ENCODE measurements at places on chromosomes 11 and 22.

DNA sequence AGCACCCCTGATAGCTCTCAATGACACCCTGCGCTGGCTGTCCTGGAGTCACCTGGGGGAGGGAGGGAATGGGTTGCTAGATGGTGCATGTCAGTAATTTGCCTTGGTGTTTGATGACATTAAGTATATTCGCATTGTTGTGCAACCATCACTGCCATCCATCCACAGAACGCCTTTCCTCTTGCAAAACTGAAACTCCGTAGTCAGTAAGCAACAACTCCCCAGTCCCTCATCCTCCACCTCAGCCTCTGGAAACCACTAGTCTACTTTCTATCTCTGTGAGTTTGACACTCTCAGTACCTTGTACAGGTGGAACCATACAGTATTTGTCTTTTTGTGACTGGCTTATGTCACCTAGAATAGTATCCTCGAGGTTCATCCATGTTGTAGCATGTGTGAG lies 62.6 kb downstream of the PKNOX2 start:
- no peak for DNase-seq

GRCh38 chr11:16049611-16050010 lies 306.7 kb downstream of the SOX6 start:
- no peak for DNase-seq

GRCh38 chr11:15525582-15525981 lies 410.9 kb downstream of the INSC start:
- DNase-seq: no peak

DNA sequence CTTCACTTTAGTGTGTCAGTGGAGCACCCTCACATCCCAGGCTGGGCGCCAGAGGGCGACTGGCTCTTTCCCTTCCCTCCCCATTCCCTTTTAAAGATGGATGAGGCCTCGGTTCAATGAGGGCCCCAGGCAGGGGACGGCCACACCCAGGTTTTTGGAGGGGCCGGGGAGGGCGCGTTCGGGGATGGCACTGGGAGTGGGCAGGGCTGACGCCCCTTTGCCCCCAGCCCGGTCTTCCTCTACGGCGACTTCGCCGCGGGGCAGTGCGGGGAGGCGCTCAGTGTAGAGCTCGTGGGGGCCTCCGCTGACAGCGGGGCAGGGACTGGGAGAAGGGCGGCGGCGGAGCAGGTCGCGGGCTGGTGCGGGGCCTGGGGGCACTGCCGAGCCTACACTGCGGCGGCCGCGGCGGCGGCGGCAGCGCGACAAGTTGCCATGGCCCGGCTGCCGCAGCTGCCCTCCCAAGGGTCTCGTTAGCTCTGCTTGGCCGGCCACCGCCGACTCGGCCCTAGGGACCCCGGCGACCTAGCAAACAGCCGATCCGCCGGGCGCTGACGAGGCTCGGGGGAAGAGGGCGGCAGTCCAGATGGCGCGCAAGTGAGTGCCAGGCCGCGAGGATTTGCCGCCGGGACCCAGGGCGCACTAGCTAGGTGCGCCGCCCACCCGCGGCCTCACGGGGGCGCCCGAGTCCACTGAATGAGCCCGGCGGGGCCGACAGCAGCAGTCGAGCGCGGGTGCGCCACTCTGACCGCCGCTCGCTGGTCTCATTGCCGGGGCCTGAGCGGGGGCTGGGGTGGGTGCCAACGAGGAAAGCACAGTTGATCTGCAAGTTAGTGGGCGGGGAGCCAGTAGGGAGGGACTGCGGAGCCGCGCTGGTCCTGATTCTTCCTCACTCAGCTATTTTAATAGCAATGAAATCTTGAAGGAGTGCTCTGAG lies 92.7 kb downstream of the RRM1 start:
- DNase-seq: peak; percentile 48

DNA sequence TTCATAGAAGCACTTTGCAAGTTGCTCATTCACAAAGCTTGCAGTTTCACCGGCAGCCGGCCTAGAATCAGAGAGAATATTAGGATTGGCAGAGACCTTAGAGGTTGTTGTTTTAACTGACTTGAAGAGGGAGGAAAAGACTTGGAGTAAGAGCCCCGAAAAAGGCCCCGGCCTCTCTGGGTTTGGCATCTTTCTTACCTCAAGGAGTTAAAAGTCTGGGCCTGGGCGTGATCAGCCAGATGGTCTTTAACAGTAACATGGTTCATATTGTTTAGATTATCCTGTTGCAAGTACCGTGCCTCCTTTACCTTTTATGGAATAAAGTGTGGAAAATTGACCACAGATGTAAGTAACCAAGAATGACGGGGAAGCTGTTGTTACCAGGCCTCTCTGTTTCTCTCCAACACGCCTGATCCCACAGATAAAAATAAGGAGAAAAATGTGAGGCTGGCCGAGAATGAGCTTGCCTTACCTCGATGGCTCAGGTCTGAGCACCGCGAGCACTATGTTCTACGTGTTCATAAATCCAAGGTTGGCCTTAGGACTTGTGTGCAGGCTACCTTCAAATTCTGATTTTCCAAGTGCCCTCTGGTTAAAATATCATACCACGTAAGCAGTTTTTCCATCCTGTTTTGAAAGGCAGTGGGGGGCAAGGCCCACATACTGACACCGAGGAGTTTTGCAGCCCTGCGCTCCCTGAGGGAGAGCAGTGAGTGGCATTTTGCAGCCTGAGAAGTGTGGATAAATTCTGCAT lies 56.4 kb downstream of the PARVA start:
- DNase-seq: no peak

- DNase-seq: no peak
Measured at GRCh38 chr11:112132737-112133136, 31.2 kb downstream of the IL18 start.

DNA sequence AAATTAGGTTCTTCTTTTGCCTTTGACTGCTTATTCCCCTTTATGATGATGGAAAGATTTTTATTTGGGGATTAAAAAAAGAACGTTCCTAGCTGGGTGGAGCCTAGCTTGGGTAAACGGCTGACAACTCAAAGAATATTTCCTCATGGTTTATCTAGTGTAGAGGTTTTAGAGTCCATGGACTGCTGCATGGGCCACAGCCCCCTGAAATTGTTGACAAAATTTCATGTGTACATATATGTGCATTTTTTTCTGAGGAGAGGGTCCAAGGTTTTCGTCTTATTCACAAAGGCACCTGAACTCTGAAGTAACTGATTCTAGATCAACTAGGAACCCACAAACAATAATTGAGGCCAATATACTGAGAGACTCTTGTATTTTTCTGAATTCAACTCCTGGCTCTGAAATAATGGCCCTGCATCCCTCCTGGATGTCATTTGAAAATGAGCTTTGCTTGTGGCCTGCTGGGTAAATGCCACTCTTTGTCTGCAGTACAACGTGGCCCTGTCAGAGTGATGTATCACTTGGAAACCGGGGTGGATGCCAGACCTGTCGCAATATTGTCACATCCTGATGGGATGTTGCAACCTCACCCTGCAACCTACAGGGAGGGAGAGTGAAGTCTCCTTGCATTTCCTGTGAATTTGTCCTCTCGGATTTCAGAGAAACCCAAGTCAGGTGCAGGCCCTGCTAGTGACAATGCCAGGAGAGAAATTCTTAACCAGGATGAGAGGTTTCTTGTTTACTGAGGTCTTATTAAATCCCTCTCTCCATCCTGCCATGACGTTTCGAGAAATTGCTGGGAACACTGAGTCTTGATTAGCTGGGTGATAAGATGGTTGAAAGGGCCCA lies 33.8 kb downstream of the EHF start:
- DNase-seq: peak; percentile 46

DNA sequence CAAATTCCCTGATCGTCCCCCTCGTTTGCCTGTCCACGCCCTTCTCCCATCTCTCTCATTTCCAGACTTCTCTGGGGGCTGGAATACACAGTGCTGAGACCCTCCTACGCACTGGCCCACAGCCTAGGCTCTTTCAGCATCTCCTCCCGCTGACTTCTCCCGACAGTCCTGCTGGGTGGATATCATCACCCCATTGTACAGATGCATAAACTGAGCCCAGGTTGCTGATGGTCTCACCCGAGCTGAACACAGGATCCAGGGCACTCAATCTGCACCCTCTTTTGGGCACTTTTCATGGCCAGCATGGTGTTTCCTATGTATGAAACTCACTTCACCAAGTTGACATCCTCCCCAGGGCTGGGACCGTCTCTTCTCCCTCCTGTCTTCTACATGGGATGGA lies 31.7 kb upstream of the PICK1 start:
- no peak for DNase-seq

DNA sequence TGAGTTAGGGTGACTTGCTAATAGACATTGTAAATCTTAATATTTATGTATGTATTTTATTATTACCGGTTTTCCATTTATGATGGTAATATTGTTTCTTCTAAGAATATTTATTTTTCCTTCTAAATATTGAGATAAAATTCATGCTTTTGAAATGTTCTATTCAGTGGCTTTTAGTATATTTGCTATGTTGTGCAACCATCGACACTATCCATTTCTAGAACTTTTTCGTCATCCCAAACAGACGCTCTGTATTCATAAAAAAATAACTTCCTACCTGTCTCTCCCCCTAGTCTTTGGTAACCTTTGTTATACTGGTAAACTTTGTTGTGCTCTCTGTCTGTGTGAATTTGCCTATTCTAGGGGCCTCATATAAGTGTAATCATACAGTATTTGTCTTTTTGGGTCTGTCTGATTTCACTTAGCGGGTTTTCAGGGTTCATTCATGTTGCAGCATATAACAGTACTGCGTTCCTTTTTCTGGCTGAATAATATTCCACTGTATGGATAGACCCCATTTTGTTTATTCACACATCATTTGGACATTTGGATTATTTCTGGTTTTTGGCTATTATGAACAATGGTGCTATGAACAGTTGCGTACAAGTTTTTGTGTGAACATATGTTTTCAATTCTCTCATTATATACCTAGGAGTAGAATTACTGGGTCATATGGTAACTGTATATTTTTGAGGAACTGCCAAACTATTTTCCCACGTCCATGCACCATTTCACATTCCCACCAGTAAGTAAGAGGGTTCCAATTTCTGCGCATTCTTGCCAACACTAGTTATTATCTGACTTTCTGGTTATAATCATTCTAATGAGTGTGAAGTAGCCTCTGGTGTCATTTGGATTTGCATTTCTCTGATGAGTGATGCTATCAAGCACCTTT lies 15.9 kb downstream of the NEAT1 start:
- DNase-seq: no peak

GRCh38 chr22:45968003-45968650 lies 8.8 kb downstream of the WNT7B start:
- no peak for DNase-seq

- no peak for DNase-seq
Measured at GRCh38 chr11:123483058-123483457, 53.0 kb downstream of the GRAMD1B start.

DNA sequence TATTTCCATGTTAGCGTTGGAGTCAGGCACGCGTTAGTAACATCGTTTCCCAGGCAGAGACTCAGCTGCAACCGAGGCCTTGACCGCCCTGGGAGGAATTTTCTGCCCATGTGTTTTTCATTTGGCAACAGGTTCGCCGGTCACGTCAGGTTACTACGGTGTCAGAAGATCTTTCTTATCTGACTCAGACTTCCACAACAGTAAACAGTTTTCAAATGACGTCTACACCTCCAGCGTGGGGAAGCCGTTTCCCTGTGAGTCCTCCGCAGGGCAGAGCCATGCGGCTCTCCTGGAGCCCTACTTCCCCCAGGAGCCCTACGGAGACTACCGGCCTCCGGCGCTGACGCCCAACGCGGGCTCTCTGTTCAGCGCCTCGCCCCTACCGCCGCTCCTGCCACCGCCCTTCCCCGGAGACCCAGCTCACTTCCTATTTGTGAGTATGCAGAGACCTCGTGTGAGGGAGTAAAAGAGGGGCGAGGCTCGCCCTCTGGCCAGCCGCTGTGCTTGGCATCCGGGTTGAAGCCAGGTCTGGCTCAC lies 14.3 kb upstream of the POU2AF3 start:
- DNase-seq: no peak

DNA sequence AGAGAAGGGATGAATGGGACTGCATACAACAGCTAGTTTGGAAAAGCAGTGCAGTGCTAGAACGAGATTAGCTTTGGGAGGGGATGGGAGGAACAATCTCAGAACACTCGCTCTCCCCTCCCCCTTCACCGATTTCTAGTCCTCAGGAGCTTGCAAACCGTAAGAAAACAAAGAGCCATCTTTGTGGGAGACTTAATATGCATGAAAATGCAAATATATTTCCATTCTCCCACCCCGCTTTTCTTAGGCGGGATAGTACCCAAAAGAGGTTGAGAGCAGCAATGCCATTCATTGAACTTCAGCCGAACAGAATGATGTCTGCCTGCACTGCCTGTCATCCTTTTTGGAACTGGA lies 1.1 kb downstream of the SPINDOC start:
- no peak for DNase-seq

GRCh38 chr11:83970061-83970671 lies 684.0 kb upstream of the CCDC90B start:
- DNase-seq: no peak

GRCh38 chr22:36926721-36927435 lies 13.4 kb downstream of the CSF2RB start:
- no peak for DNase-seq

Measured in HS-27A (cell line).